ENCODE measurements at places on chromosomes 7 and 10. TPM values are rescaled to one million over a fixed set of nuclear protein-coding genes. Genes with fewer than 3 reads are reported as not detected.

Gene GBX1
- not detected for total RNA-seq

DNA sequence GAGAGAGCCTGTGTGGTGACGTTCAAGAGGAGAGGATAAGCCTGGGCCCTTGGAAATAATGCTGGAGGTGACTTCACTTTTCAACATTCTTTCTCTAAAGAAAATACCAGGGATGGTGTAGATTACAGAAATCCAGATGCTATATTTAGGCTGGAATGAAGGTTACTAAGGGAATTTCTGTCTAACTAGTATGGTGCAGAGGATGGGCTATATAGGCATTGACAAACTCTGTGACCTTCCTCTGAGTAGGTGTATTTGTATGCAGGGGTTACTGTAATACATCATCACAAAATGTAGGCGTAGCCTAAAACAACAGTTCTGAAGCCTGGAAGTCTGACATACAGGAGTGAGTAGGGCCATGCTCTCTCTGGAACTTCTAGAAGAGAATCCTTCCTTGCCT, 155.3 kb upstream of the INHBA start:
- DNase-seq: no peak

DNA sequence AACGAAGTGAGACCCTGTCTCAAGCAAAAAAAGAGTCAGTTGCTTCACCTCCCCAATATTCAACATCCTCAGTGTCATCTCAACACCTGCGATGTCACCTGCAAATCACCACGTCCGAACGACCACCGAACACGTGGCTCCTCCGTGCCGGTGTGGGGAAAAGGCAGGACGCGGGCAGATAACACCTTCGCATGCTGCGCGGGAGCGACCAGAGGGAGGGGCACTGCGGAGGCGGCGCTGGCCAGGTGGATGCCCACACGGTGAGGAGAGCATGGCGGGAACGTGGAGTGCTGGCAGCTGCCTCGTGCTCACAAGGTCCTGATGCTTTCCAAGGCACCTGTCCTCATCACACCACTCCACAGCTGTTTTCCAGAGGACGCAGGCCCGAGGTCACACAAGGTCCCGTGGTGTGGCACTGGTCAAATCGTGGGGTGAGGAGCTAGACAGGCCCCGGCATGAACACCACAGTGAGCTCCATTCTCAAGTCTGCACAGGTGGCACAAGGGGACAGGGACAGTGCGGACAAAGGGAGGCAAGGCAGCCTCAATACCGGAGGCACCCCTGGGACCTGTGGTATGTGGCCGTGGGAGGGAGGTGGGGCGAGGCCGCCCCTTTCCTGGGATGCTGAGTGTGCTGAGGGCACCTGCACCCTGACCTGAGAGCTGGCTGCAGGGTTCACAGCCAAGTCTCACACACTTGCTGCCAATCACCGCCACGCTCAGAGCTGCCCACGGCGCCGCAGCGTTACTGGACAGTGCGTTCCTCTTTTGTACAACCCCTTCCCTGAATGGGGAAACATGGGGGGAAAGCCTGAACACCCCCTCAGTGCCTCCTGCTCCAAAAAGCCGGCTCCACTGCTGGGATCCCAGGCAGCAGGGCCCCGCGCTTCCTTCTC, 13.0 kb downstream of the TUBGCP2 start:
- DNase-seq: no peak

- DNase-seq: peak; percentile 20
Observed at GRCh38 chr7:92584953-92585352, 5.2 kb downstream of the FAM133B start.

GRCh38 chr7:42351316-42351935, 114.4 kb upstream of the GLI3 start:
- DNase-seq: peak; percentile 16

Gene KCNMA1
- 0.84 TPM for total RNA-seq

Gene BICC1
- 2.2 TPM for total RNA-seq
